ENCODE measurements at places on chromosomes 2 and 18.

GRCh38 chr2:42979870-42980763, 187.7 kb upstream of the HAAO start:
- no peak for DNase-seq

- DNase-seq = no peak
Measured at GRCh38 chr2:163467251-163467630, 268.6 kb downstream of the FIGN start.

DNA sequence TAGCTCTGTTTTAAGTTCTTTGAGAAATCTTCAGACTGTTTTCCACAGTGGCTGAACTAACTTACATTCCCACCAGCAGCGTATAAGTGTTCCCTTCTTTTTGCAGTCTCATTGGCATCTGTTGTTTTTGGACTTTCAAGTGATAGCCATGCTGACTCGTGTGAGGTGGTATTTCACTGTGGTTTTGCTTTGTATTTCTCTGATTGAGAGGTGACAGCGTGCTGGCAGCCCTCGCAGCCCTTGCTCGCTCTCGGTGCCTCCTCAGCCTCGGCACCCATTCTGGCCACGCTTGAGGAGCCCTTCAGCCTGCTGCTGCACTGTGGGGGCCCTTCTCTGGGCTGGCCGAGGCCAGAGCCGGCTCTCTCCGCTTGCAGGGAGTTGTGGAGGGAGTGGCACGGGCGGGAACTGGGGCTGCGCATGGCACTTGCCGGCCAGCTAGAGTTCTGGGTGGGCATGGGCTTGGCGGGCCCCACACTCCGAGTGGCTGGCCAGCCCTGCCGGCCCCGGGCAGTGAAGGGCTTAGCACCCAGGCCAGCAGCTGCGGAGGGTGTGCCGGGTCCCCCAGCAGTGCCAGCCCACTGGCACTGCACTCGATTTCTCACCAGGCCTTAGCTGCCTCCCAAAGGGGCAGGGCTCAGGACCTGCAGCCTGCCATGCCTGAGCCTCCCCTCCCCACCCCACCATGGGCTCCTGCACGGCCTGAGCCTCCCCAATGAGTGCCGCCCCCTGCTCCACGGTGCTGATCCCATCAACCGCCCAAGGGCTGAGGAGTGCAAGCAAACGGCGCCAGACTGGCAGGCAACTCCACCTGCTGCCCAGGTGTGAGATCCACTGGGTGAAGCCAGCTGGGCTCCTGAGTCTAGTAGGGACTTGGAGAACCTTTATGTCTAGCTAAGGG, 151.8 kb downstream of the IRS1 start:
- no peak for DNase-seq

- no peak for DNase-seq
Measured at GRCh38 chr2:236976266-236977062, 109.2 kb upstream of the COPS8 start.

- DNase-seq = no peak
Measured at GRCh38 chr2:191607096-191607495, 70.8 kb upstream of the NABP1 start.

GRCh38 chr2:188645986-188646385, 328.2 kb upstream of the COL3A1 start:
- DNase-seq = no peak

DNA sequence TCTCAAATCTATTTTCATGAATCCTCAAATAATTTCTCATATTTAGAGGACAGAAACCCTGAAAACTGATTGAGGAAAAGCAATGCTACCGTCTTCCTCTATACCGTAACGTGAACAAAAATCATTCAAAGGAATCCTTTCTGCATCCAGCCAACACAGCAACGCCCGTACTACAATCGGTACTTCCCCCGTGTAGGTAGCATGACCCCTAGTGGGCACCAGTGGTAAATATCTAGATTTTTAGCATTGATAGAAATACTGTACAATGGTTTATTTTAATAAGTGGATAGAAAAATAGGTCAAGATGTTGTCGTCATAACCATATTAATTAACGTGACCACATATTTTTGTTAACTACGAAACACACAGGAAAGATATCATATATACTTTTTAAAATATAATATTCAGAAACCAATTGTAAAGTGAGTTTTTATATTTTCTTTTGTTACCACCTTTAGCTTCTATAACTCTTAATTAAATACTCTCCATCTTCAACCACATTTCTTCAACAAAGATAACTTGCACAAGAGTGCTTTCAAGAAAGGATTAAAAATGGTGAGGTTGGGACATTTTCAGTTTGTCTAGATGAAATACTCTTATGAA, 194.1 kb downstream of the SS18 start:
- no peak for DNase-seq

DNA sequence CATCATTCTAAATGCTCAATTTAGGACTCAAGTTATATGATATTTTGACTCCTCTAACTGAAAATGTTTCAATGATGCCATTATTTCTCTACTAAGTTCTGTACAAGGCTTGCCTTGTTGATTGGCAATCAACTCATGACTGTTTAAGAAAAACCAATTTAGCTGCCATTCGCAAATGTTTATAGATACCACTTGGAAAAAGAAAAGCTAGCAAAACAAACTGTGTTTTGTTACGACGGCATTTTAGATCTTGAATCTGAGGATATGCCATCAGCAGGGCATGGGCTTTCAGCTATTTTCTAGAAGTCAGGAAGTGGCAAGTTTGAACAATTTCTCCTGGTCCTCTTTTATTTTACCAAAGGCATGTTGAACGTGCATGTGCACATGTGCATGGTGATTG, 65.3 kb downstream of the MREG start:
- DNase-seq = no peak

DNA sequence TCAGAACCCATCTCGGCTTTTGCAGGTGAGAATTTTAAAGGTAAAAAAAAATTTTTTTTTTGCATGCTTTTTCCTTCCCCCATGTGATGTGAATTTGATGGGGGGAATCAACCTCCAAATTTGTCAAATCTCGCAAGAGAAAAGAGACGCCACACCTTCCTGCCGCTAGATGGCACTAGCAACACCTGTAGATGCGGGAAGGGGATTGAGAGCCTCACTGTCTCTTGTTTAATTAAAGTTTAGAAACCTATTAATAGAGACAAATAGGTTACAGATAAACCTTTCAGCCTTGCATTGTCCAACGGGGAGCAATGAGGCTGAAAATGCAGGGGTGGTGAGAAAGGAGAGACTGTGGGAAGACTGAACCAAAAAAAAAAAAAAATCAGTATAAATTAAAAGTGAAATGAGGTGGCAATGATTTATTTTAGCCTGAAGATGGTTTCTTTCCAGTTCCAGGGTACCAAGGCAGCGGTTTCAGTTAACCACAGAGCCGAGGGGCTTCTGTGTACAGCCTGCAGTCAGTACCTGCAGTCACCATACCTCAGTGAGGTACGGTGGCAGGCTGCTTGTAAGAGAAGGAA, 84.6 kb downstream of the NRP2 start:
- no peak for DNase-seq

DNA sequence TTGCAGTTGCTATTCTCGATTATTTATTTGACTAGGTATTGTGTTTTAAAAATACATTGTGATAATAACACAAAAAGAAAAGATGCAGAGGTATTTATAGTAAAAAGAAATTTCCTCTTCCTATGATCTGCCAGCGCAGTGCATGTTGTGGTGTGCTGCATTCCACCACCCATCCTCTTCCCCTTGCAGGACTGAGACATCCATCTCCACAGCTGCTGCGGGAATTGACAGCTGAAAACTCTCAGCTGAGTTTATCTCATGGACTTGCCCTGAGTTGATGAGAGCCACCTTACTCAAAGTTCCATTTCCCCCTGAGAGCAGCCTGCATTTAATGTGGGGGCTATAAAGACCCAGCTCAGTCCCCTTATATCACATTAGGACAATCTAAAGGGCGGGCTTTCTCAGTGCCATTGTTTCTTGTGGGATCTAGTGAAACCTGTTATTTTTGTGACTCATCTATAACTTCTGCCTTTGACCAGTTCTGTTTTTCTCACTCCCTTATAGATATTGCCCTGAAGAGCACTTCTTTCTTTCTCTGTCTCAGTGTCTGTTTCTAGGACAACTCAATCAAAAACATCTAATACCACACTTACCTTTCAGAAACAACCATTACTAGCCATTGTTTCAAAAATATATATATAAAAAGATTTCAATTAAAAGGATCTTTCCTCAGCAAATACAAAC, 698.5 kb downstream of the NR4A2 start:
- DNase-seq = no peak

DNA sequence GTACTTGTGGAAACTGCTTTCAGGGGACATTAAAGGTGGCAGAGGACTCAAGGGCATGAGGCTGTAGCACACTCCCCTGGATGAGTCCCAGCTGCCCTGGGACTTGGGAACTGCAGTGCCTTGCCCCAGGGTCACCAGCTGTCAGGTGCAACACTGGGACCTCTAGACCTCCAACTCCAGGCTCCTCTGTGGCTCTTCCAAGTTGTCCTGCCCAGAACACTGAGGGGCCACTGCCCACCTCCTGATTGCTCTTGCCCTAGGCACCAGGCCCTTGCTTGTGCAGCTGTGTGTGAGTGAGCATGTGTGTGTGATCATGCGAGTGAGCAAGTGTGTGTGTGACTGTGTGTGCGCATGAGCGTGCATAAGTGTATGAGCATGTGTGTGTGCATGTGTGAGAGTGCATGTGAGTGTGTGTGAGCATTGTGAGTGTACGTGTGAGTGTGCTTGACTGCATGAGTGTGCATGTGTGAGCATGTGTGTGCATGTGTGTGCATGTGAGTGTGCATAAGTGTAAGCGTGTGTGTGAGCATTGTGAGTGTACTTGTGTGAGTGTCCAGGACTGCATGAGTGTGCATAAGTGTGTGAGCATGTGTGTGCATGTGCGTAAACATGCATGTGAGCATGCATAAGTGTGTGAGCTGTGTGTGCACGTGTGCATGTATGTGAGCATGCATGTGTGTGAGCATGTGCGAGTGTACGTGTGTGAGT, 301.5 kb downstream of the NDUFA10 start:
- DNase-seq = no peak

GRCh38 chr2:109120166-109120565, 8.8 kb upstream of the SH3RF3 start:
- no peak for DNase-seq

- DNase-seq = no peak
Measured at GRCh38 chr2:236715491-236715961, 145.9 kb downstream of the ACKR3 start.

GRCh38 chr2:23289671-23290070, 95.3 kb upstream of the KLHL29 start:
- no peak for DNase-seq

GRCh38 chr2:217353591-217353990, 493.7 kb upstream of the TNP1 start:
- no peak for DNase-seq

- no peak for DNase-seq
Measured at GRCh38 chr2:240670950-240671349, 11.7 kb downstream of the AQP12B start.

DNA sequence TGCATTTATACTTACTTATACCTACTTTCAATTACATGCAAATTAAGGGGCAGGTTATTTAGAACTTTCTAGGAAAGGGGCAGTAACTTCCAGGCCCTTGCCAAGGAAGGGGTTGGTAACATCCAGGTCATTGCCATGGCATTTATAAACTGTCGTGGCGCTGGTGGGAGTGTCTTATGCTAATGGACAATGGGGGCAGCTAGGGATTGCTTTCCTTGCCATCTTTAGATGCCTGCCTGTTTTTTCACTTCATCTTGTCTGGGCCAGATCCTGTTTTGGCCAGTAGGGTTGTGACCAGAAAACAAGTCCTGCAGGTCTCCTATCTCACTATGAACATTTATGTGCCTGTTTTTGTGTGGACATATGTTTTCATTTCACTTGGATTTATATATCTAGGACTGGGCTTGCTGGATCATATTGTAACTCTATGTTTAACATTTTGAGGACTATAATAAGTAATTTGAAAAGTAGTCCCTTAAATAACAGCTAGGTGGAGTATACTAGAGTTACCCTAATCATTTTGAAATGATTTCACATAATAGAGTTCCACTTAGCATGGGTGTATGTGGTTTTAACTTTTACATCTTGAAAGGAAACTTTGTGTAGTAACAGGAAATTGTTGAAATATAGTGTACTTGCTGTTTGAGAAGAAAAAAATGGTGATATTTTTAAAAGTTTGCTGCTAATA, 56.1 kb downstream of the LCLAT1 start:
- DNase-seq = no peak

DNA sequence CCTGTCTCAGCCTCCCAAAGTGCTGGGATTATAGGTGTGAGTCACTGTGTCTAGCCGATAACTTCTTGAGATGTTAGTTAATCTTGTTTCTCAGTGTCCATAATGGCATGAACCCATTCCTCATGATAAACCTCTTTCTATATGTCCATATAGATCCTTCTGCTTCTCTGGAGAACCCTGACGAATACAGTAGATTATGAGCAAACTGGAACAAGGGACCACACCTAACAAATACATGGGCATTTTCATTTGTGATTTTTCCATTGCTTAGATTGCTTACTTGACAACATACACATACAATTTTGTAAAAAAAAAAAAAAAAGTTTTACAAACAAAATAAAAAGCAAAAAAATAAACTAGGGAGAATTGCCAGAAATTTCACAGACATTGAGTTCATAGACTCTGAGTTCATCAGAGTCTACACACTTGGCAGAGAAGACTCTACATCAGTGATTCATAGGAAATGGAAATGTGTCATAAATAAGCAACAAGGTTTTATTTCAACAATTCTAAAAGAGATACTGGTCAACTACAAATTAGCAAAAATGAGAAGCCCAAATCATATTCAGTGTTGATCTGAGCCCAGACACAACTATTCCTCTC, 96.7 kb downstream of the GALR1 start:
- no peak for DNase-seq

- DNase-seq = no peak
Measured at GRCh38 chr2:65353046-65353445, 79.4 kb downstream of the SPRED2 start.

- DNase-seq = no peak
Measured at GRCh38 chr2:236241181-236242056, 22.8 kb downstream of the ASB18 start.

DNA sequence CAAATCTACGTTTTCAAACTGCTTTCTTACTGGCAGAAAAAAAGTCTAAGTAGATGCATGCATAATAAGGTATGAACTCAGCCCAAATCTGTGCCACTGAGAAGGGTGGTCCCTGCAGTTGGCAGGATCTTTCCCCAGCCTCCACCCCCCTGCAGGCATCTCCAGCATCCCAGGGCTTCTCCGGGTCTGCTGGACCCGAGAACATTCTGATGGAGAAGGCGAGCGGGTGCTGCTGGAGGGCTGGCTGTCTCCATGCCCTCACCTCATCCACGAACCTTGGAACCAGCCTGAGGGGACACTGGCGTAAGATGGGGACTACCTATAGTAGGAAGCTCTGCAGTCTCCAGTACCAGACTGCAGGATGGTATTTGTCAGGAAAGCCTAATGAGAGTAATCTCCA, 198.9 kb downstream of the HDAC4 start:
- no peak for DNase-seq

- no peak for DNase-seq
Measured at GRCh38 chr2:8324164-8324856, 357.5 kb upstream of the ID2 start.

DNA sequence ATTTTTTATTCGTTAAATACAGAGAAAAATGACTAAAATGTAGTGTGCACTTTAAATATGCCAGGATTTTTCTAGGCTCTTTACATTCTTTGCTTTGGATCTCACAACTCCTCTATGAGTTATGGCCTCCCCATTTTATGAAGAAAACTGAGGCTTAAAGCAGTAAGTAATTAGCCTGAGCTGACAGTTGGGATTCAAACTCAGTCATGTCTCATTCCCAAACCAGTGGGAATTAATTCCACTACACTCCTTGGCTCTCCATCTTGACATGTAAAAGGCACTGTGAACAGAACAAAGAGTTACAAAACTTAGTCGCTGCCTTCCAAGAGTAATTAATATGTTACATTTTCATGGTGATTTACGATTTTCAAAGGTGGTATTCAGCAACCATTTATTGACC, 351.9 kb downstream of the SATB2 start:
- no peak for DNase-seq
